HTR-8/SVneo (cell line): ENCODE measurements at places on chromosomes 2 and 18.

DNA sequence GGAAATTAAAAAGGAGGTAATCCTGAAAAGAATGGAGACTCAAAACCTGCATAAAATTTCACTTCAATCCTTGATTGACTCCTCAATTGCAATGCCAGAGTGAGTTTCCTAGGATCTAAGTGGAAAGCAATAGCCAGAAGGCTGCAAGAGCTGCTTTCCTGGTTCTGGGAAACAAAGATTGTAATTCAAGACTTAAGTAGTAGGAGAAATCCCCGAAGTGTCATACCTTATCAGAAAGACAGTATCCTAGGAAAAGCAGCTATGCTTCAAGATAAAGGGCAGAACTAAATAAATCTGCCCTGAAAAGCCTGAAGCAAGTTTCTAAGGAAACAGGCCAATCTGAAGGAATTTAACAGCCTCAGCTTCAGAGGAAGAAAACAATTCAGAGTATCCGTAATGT is 390.2 kb downstream of the DSC3 start:
- no peak for DNase-seq

DNA sequence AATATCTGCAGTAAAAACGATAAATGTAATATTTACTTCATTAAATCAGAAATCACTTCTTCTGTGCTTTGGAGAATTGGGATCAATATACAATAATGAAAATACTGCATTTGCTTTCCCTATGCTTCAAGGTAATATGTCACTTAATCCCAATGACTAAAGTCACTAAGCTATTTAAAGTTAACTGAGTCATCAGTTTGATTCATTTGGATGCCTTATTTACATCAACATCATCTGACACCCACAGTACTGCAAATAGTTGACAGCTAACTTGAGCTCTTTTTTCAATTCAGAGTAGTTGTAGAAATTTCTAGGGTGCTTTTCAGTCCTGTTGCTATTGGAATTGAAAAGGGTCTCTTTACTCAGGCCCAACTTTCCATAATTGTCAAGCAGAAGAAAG is 776.9 kb upstream of the FSHR start:
- no peak for DNase-seq

- no peak for DNase-seq
These were observed 128.0 kb downstream of the ARL4C start for GRCh38 chr2:234368861-234369261.

GRCh38 chr2:12737738-12738485 is 21.2 kb downstream of the TRIB2 start:
- no peak for DNase-seq

- DNase-seq = no peak
These were observed 11.7 kb upstream of the NABP1 start for GRCh38 chr2:191666226-191666625.
